ENCODE measurements at places on chromosomes 2 and 18.

GRCh38 chr2:71071681-71072398 is 3.4 kb downstream of the NAGK start:
- no peak for DNase-seq

DNA sequence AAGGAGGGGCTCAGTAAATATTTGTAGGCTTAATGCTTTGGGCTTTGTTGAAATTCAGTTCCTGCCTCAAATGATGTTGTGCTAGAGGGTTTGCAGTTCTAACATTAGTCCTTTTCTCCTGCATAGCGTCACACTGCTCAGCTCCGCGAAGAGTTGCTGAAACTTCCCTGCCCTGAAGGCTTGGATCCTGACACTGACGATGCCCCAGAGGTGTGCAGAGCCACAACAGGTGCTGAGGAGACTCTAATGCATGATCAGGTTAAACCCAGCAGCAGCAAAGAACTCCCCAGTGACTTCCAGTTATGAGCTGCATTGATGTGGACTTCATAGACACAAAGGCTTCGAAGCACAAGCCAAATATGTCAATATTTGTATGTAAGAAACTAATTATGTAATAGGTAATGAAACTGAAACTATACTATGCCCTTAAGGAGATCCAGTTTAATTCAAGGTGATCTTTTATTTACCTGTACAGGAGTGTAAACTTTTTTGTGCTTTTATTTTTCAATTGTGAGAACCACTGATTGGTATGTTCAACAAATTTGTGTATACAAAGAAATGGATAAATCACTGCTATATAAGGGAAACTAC is 10.2 kb upstream of the TTC27 start:
- DNase-seq, result no peak

- DNase-seq, result no peak
Measured at GRCh38 chr18:61474341-61474740, 141.1 kb downstream of the CDH20 start.

- DNase-seq, result no peak
Measured at GRCh38 chr2:239354132-239354790, 46.6 kb downstream of the HDAC4 start.

- no peak for DNase-seq
Measured at GRCh38 chr2:228372212-228372611, 190.7 kb upstream of the SPHKAP start.

- DNase-seq, result no peak
Measured at GRCh38 chr18:64639536-64639935, 490.6 kb upstream of the LINC00305 start.
